ENCODE measurements at places on chromosomes 7 and 10.

DNA sequence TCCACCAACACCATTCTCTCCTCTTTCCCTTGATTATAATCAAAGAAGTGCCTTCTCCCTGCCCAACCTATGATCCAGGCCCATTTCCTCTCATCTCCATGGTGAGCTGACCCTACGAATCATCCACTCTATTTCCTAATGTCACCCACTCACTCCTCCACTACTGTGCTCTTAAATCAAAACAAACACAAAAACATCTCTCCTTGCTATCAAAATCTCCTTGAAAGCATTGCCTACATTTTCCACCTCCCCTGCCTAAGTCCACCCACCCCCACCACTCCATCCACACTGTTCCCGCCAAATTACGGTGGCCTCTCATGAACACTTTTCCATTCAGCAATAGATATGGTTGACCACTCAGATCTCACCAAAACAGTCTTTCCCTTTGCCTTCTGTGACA, 5.3 kb downstream of the DYDC1 start:
- no peak for DNase-seq

DNA sequence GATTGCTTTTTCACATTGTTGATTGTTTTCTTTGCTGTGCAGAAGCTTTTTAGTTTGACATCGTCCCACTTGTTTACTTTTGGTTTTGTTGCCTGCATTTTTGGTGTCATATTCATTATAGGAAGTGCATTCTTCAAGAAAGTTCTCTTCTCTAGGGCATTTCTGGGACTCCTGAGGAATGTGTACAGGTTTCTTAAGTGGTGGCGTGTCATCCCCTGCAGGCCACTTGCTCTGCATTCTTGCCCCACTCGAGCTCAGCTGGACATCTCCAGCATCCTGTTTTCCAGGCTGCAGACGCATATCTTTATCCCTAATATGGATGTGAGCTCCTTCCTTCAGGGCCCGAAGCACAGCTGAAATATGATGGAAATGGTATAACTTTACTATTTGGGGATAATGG, 255.6 kb upstream of the HABP2 start:
- no peak for DNase-seq

DNA sequence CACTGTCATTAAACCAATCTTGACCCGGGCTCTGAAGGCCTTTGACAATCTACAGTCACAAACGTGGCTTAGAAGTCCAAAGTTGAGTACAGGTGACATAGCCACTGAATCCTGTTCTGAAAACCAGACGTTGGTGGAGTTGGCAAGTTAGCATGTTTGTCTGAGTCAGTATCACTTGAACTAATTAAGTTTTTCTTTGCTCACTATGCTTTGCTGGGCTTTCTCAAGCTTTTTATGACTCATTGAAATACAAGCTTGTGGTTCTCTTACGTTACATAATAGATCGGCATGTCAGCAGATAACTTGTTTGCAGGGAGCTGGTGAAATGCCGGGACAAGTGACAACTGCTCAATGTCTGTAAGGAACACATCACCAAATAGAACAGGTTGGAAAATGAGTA, 53.8 kb downstream of the ARL5B start:
- DNase-seq = no peak

- DNase-seq = no peak
These were observed 49.3 kb upstream of the IL6 start for GRCh38 chr7:22677680-22678079.

- DNase-seq = no peak
These were observed 516.7 kb downstream of the ADRA2A start for GRCh38 chr10:111593578-111593977.

DNA sequence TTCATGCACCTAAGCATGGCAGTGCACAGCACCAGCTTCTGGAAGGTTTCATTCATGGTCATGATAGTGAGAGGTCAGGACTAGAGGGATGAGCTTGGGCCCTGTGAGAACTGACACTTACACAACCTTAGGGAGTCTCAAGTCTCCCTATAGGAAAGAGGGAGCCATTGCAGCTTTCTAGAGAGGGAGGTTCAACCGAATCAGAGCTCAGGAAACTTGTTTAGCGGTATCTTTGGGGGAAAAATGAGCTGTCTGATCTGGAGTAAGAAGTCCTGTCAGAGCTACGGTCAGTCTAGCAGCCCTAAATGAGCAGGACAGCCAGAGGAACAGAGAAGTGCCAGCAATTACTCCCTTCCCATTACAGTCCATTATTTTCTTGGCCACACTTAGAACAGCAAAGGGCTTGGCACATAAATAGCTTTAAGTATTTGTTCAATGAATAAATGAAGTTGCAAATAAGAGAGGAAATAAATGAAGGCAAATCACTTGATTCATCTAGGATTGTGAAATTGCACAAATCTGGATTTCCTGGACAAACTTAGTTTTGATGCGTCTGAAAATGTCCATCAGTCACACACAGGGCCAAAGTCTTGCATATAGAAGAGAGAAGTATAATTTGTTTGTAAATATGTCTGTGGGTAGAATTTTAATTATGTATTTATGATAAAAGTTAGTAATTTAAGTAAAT, 262.0 kb downstream of the GLI3 start:
- no peak for DNase-seq

DNA sequence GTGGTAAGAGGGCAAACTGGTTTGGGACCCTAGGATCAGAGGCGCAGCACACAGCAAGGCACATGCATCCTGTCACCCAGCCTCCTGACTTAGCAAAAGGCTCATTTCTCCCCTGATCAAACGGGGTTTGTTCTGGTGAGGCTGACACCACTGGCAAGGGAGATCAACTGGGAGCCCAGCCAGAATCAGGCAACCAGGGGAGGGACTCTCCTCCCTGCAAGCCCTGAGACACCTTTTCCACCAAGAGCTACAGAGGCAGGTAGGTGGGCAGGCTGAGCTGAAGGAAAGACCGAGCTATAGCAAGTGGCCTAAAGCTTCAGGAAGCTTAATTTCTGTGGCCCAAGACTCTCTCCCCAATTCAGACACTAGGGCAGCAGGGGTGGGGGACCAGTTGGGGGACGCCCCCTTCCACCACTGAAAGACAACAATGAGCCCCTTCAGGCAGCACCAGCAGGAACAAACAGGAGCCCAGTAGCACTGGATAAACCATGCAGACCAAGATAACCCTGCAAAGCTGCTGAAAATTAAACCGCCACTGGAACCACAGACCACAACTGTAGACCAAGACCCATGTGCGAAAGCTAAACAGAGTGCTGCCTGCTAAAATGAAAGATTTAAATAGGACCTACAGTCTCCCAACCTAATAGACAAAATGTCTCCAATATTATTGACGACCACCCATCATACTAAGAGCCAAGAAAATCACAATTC, 27.1 kb upstream of the SAR1A start:
- DNase-seq = no peak

- DNase-seq = no peak
These were observed 121.6 kb downstream of the ALOX5 start for GRCh38 chr10:45495438-45496152.

GRCh38 chr10:62587011-62587410, 212.8 kb downstream of the ZNF365 start:
- no peak for DNase-seq

DNA sequence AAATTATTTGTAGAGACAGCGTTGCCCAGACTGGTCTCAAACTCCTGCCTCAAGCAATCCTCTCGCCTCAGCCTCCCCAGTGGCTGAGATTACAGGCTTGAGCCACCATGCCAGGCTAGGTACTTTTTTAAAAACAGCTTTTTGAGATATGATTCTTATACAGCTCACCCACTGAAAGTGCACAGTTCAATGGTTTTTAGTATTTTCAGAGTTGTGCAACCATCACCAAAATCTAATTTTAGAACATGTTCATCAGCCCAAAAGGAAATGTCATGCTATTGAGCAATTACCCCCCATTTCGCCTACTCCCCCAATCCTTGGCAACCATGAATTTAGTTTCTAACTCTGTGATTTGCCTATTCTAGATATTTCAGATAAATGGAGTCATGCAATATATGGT, 73.7 kb downstream of the EVX1 start:
- no peak for DNase-seq

DNA sequence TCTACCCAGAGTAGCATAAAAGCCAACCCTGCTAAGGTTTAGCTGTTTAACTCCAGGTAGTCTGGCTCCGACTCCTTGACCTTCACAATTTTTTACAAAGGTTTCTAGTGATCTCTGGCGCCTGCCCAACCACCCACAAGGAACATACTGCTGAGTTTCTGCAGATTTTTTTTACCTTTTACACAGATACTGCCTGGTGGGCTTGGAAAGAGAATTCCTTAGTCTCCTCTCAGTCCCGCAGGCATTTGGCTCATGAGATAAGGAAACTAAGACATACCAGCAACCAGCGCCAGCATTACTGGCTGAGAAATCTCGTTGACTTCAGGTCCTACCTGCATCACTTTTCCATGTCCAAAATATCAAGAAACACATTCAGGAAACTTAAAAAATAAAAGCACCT, 51.1 kb upstream of the LYZL1 start:
- no peak for DNase-seq

DNA sequence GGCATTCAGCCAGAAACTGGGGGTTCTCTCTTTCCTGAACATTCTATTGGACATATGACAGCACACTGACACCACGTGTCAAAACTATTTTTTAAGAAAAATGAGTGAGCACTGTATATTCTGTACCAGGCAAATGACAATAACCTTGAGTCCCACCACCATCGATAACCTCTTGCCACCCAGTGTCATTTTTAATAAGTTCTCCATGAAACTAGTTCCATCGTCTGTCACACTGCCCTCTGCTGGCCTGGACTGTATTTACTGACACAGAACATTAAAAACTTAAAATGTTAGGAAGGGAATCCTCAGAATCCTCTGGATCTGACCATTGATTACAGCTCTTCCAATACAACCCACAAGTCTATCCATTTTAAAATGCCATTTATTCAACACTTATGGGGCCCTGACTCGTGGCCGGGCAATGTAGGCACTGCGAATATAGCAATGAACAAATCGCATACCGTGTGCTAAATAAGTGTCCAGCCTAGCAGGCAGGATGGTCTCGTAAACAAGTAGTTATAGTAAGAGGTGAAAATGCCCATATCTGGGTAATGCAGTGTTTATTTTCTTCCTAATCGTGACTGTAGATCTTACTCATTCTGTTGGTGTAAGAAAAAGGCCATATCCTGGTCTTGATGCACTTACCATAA, 35.9 kb upstream of the CACNB2 start:
- DNase-seq = peak; percentile 34

- DNase-seq = no peak
These were observed 129.0 kb downstream of the MARCHF5 start for GRCh38 chr10:92419740-92420545.

- DNase-seq = no peak
These were observed 45.4 kb downstream of the PPIF start for GRCh38 chr10:79392506-79393176.

DNA sequence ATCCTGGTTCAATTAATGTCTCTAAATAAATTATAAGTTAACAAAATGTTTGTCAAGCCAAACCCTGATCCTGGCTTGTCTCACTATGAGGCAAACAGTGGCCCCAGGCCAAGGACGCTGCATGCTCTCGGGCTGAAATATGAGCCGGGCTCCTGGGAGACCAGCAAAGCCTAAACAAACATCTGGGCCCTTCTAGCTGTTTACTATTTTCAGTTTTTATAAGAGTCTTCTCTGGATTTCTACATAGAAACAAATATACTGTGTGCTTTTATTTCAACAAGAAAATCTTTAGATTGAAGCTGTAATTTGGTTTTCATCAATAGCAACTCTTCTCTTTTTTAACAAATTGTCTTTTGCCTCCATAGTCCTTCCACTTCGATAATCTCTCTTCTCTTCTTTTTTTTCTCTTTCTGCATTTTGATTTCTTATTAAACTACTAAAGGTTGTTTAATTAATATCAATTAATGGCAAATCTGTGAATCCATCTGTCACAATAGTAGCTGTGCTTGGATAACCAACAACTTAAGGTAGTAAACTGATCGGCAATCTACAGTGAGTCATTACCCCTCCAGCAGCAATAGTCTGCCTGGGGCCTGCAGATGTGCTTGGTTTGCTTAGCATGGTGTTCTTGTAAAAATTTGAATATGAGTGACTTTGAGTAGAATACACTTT, 83.3 kb upstream of the DNAJC1 start:
- peak; percentile 2 for DNase-seq

- no peak for DNase-seq
These were observed 4.4 kb downstream of the ZMIZ1 start for GRCh38 chr10:79072994-79073645.

DNA sequence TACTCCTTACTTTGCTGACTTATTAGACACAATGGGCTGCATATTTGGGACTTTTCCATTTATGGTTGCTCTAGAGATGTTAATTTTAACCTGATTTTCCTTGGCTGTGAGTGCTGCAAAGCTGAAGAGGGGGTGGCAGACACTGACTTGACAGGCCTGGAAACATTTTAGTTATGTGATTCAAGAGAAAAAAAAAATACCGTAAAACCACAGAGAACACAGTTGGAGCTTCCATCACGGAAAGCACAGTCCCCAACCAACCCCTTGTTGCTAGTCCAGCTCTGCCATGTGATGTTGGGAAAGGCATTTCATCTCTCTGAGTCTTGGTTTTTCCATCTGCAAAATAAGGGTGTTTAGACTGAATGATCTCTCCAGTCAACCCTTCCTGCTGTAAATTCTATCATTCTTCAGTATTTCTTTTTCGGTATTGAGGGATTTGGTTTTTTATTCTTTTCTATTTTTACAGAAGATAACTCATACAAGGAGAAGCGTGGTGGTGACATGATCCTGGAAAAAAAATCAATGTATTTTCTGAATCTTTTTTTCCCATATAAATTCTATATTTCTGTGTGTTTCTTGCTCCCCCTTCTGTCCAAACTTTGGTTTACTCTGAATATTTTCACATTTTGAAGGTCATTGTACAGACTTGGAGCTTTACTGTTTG, 246.1 kb downstream of the REEP3 start:
- peak; percentile 5 for DNase-seq

DNA sequence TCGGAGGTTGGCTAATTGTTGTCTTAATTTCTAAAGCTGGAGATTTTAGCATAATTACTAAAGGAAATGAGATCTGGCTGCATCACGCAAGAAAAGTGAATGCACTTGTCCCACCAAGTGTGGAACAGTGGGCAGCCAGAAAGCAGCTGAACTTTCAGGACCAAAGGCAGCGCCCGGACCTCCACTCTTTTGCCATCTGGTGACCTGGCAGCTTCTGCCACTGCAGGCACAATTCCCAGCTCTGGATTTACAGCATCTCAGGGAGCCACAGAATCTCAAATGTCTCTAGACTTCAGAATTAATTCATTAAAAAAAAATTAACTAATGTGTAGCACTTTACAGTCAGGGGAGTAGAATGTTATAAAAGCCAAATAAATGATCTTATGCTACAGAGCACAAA, 14.7 kb upstream of the OGDHL start:
- DNase-seq = no peak

- no peak for DNase-seq
These were observed 6.4 kb downstream of the VIM start for GRCh38 chr10:17234431-17234945.

GRCh38 chr10:6384847-6385246, 182.1 kb downstream of the PFKFB3 start:
- DNase-seq = no peak

Data from NCI-H524 (cell line).